CD4-positive, alpha-beta T cell treated with Interleukin-12 subunit alpha and Interleukin-12 subunit beta, for 1 hour (primary cell): ENCODE measurements at places on chromosomes 5 and 9.
A peak's percentile ranks its signal among the peaks of the same experiment; 100 is the strongest.

- DNase-seq, result no peak
Observed at GRCh38 chr9:131008909-131009618, at the start of gene LAMC3. LAMC3 (plus strand) TSS chr9:131009174; CDS start chr9:131009215, 41 bp downstream.

DNA sequence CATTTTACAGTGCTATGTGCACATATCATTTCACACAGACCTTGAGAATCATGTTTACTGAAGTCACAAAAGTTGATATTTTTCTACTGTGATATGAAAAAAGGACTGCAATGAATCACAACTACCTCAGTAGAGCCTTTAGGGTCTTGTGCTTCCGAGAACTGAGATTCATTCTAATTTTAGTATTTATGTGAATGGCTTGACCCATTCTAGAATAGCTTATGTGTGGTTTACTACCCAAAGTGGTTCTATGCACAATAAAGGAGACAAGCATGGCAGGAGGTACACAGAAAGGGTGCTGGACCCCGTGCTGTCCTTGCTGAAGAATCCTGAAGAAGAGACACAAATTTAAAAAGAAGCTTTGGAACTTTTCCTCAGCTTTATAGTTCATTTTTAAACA lies 28.2 kb downstream of the MEF2C start:
- DNase-seq, result no peak

GRCh38 chr9:33177086-33177485 lies 9.9 kb upstream of the B4GALT1 start:
- DNase-seq, result no peak

- DNase-seq, result peak; percentile 9
Observed at GRCh38 chr9:86098824-86099700, at the start of gene GOLM1. GOLM1 (minus strand) TSS chr9:86099558; CDS start chr9:86079320, 20,238 bp downstream.

DNA sequence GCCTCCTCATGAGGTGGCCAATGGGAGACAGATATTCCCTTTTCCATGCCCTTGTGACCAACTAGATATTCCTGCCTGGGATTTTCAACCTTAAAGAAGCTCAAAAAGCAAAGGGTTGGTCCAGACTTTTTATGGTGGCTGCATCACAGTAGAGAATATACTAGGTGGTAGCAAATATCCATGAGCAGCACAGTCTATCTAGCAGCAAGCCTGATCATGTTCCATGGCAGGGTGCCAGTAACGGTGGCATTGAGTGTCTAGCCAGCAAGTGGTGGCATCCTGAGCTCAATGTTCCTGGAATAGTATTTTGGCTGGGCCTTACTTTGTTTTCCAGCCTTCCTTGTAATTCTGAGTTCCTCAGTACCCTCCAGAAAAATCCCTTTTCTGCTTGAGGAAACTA lies 25.8 kb downstream of the CDC25C start:
- no peak for DNase-seq

DNA sequence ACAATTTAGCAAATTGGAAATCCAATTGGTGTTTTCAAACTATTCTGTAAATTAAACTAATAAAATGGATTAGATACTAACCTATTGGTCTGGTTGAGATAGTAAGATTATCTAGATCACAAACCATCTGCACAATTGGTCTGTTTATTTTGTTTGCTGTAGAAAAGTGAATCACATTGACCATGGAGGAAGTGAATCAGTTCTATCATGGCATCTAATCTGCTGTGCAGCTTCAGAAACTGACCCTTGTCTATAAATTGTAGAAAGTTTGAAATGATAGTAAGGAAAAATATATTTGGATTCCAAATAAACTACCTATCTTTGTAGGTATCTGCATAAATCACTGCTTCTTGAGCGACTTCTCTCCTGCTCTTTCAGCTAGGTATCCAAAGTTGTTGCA lies 1865.4 kb downstream of the MAT2B start:
- no peak for DNase-seq
